ENCODE measurements at places on chromosomes 6 and 20.

GRCh38 chr20:60480950-60481742 is 522.9 kb downstream of the CDH26 start:
- no peak for DNase-seq

- DNase-seq = no peak
Measured at GRCh38 chr20:36113036-36113435, 41.5 kb upstream of the EPB41L1 start.

DNA sequence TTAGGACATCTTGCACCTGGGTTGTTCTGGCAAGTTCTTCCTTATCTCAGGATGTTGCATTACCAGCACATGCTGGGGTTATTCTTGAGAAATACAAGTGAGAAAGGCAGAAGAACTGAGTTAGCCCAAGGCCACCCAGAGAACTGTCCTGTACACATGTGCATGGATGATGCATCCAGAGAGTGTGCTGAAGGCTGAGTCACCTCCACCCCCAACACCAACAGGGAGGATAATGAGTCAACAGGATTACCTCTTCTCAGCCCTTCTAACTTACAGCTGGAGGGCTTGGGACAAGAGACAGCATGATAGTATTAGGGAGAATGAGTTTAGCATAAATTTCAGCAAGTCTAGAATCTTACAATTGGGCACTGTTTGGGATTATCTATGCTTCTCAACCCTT is 8.5 kb downstream of the SCGN start:
- DNase-seq = no peak

DNA sequence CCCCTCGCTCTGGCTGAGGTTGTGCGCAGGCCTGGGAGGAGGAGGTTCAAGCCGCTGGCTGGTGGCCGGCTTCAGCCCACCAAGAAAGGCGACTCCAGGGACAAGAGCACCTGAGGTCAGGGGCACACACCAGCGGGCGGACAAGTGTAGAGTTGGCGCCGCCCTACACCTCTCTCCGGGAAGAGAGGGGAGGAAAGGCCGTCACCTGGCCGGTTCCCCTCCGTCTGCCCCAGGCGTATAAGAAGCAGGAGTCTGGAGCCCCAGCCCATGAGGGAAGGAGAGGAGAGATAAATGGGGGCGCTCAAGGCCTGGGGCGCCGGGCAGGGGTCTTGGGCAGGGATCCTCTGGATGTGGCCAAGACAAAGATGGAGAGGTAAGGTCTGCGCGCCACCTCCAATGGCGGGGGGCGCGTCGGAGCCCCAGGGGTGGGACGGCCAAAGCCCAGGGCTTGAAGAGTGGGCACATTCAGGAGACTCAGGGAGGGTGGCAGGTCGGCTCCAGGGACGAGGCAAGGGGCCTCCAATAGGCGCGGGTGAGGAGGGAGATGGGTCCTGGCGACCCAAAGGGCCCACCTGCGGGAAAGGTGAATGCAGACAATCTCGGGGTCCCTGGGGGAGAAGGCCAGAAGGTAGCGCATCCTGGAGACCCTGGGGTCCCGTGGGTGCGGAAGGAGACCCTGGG is 826 bp downstream of the RIMS4 start:
- no peak for DNase-seq

DNA sequence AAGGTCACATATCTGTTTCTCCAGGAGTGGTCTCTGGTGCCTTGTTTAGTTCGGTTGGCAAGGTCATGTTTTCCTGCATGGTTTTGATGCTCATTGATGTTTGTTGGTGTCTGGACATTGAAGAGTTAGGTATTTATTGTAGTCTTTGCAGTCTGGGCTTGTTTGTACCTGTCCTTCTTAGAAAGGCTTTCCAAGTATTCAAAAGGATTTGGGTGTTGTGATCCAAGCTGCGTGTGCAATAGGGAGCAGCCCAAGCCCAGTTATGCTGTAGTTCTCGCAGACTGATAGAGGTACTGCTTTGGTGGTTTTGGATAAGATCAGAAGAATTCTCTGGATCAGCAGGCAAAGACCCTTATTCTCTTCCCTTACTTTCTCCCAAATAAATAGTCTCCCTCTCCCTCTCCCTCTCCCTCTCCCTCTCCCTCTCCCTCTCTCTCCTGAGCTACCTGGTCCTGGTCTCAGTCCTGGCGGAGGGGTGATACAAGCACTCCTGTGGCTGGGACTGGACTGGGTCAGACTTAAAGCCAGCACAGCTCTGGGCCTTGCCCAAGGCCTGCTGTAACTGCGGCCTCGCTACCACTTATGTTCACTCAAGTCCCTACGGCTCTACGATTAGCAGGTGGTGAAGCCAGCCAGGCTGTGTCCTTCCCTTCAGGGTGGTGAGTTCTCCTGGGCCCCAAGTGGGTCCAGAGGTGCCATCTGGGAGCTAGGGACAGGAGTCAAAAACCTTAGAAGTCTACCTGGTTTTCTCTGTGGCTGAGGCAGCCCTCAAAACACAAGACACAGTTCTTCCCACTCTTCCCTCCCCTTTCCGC is 27.3 kb upstream of the GRM4 start:
- DNase-seq = no peak

- DNase-seq = no peak
Measured at GRCh38 chr6:83812595-83812994, 40.6 kb upstream of the RIPPLY2 start.

DNA sequence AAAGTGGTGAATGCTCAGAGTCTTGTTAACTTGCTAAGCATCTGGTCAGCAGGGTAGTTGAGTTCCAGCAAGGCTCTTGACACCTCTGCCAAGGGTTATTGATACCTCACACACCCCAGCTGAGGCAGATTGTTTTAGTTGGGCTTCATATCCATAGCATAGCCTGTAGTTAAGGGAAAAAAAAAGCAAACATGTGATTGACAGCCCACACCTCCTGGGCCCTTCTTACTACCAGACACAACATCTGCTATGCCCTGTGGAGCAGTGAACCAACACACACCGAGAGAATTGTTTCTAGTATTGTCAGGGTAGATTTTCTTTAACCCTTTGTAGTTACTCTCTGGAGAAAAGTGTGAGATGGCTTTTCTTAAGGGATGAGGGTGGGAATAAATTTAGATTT is 697.0 kb upstream of the POU3F2 start:
- DNase-seq = no peak

- no peak for DNase-seq
Measured at GRCh38 chr20:11015440-11015839, 341.6 kb upstream of the JAG1 start.

- DNase-seq = no peak
Measured at GRCh38 chr20:34527016-34527415, 10.8 kb downstream of the DYNLRB1 start.

- DNase-seq = no peak
Measured at GRCh38 chr6:22249711-22250350, 47.0 kb downstream of the PRL start.

- DNase-seq = no peak
Measured at GRCh38 chr20:11867291-11867919, 50.3 kb upstream of the BTBD3 start.

DNA sequence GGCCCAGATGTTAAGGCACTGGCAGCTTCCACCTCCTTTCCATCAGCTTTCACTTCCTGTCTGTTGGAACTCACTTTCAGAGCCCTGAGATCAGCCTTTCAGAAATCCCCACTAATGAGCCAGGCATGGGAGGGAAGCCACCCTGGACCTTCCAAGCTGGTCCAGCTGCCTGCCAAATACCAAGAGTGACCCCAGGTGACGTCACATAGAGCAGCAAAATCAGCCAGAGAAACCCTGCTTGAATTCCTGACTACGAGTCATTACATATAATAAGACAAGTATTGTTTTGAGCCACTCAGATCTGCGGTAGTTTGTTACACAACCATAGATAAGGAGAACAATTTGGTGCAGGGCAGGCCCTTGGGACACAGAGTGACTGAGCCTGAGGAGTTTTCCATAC is 556.0 kb upstream of the JAG1 start:
- DNase-seq = no peak

DNA sequence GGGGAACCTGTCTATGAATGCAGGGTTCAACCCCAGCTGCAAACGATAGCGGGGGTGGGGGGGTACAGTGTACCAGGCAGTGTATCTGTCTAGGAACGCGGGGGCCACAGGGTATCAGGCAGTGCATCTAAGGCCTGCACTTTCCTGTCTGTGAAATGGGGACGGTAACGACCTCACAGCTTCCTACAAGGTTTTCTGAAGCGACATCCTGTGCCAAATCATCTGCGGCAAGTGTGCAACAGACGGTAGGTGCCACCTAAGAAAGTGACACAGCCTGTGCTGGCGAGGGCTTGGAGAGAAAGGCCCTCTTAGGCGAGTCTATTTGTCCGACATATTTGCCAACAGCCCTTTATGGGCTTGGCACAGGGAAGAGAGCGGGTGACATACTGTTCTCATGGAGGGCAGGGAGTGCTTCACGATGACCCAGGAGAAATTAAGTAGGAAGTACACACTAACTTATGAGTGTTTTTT is 3.8 kb downstream of the DIDO1 start:
- no peak for DNase-seq

DNA sequence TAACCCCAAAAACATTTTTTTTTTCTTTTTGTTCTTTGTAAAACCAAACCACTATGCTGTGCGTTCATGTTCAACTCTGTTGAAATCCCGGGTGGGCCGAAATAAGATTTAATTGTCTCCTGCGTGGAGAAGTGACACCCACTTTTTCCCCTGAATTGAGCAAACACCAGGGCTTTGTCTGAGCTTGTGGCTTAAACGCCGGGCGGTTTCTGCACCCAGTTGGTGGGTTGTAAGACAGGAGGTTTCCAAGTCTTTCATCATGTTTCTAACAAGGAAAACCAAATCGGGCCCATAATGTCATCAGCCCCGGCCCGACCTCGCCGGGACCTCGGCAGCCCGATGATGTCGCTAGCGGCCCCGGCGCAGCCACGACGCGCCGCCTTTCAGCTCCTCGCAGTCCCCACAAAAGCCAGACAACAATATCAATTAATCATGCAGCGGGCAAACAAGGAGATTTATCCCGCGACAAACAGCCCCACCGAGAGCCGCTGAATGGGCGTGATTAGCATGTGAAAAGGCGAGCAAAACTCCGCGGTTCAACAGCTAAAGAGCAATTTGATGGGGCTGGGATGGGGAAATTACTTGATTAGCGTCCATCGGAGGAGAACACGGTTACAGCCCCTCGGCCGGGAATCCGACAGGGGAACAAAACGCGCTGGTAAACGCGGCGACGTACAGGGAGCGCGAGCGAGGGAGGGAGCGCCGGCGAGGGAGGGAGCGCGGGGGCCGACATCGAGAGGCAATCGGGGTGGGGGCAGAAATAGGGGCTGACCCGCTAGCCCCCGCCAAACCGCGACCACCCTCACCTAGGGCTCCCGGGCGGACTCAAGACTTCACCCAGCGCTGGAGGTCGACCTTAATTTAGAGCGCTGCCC is 5.3 kb downstream of the LINC00237 start:
- no peak for DNase-seq

DNA sequence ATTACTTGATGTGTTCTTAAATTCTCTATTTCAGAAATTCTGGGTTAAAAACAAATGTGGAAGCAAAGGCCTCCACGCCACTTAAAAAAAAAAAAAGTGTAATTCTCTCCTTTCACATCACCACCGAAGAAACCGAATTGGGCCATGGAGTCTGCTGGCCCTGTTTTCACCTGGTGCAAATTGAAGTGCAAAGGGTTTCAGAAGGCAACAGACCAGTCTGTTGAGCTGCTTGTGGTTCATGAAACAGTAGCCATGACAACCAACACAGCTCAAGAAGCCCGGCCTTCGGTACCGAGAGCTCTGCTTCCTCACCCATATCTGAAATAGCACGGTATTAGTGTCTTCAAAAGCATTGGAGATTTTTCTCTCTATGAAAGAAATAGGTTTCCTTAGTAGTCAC is 63.1 kb downstream of the GMPR start:
- DNase-seq = no peak

- no peak for DNase-seq
Measured at GRCh38 chr20:325889-326644, 715 bp downstream of the SOX12 start.

DNA sequence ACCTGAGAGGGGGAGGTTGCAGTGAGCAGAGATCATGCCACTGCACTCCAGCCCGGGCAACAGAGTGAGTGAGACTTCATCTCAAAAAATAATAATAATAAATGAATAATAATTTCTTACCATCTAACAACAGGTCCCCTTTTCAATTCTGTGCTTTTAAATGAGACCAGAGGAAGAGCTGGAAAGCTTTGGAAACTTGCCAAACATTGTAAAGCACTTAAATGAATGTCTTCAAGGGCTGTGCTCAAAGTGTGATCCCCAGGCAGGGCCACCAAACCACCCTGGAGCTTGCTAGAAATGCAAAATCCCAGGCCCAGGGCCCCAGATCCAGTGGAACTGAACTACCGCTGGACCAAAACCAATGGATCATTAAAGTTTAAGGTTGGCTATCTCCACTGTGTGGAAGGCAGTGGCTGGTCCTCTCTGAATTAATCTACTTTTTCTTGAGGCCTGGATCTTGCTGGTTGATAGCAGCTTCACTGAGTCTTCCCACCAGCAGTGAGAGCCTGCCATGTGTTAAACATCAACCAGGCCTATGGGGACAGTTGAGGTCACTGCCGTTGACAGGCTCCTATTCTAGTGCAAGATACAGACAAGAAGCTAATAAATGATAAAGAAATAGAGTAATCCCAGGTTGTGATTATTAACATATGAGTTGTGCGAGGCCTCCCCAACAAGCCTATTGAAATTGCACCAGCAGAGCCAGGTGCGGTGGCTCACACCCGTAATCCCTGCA is 23.7 kb upstream of the TFAP2C start:
- DNase-seq = no peak

- DNase-seq = no peak
Measured at GRCh38 chr6:110357298-110357663, 868 bp downstream of the METTL24 start.

DNA sequence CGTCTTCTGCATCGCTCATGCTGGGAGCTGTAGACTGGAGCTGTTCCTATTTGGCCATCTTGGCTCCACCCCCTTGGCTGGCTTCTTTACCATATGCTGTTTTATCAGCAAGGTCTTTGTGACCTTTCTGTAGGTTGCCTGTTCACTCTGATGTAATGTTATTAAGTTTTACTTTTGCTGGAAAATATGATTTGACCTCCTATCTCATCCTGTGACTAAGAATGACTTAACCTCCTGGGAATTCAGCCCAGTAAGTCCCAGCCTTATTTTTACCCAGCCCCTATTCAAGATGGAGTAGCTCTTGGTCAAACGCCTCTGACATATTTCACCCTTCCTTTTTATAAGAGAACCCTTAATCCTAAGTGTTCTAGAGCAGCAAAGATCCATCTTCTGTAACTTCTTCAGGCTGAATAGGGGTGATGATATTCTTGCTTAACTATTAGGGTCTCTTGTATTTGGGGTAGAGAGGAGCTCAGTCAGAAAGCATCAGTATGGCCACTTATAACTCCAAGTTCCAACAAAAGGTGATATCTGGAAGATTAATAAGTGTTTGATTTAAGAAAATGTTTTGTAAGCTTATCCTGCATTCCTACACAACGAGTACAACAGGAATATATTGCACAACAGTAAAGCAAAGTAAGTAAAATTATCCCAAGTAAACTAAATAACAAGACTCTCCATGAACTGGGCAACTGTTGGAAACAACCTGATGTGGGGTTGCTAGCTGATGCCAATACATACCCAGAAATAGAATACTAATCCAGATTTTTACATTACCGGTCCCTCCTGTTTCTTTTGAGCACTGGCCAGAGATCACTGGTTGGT is 23.1 kb upstream of the HMGN3 start:
- no peak for DNase-seq

GRCh38 chr6:148455225-148455624 is 112.6 kb downstream of the SASH1 start:
- no peak for DNase-seq
